OCI-M1 (cell line): ENCODE measurements at places on chromosomes 11 and 22.

GRCh38 chr11:62573006-62573591, 592 bp downstream of the EEF1G start:
- peak; percentile 49 for DNase-seq

GRCh38 chr11:121415856-121416255, 36.3 kb upstream of the SORL1 start:
- no peak for DNase-seq

DNA sequence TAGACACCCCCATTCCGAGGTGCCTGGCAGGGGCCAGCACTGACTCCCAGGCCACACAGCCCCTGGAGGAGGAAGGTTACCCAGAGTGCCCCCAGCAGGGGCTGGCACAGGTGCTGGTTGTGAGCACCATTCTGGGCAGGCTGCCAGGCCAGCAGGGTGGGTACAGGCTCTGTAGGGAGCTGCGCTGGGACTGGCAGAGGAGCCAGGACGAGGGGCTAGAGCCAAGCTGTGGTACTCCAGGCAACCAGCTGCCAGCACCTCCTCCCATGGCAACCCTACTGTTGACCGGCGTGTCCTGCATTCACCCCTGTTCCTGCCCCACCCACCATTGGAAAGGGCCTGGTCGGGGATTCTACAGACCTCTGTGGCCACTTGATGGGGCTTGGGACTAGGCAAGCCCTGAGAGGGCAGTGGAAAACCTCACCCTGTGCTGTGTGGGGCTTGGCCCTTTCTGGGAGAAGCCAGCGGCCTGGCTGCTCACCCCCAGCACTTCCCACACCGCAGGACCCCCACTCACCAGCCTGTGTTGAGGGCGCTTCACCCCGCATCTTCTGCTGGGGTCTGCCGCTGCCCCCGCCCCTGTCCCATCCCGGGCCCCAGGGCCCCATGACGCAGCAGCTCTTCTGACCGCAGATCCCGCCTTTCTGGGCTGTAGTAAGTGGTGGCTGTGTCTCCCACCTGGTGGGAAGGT, 1.9 kb downstream of the CLDN5 start:
- DNase-seq = no peak

DNA sequence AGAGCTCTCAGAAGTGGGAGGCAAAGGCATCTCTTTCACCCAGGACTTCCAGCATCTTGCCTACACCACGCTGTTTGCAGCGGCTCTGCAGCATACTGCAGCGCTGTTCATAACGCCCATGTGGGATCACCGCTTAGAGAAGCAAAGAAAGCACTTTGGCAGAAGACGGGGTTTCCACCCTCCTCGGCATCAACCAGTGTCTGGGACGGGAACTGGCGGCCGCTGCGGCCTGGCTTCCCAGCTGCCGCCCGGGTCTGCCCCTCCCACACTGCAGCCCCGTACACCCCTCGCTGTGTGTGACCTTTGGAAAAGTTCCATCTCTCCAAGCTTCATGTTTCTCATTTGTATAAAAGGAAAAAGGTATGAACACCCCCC, 545 bp upstream of the TIRAP start:
- no peak for DNase-seq
